Dermis microvascular lymphatic vessel endothelial cell (primary cell): ENCODE measurements at places on chromosomes 12 and 14.

GRCh38 chr12:66066929-66067523 is 63.5 kb downstream of the LLPH start:
- no peak for DNase-seq

GRCh38 chr12:12398026-12398859 is 41.4 kb downstream of the BORCS5 start:
- no peak for DNase-seq

GRCh38 chr12:91931111-91931510 is 214.5 kb downstream of the BTG1 start:
- no peak for DNase-seq

DNA sequence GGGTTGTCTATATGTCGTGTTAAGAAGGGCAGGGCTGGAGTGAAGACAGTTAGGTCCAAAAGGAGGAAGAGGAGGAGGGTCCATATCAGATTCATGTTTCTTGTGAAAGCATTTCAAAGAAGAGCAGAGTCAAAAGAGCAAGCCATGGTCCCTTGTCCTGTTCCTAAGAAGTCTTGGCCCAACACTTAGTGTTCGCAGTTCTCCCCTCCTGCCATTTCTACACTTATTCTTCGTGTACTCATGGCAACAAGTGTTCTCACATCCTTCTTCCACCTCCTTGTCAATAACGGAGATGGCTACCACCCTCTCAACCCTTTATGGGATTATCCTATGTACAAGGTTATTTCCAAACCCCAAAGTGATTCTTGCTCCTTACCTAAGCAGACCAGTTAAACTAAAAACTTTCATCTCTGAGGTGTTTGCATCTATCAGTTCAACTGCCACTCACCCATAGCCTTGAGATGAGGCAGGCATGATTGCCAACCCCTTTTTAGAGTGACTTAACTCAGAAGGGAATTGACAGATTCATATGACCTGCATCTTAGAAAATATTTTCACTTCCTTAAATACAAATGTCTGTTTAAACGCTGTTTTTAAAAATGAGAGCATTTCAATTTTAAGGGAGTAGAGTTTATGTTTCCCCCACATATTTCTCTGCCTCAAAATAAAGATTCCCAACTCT is 19.8 kb upstream of the RNASE2 start:
- DNase-seq = no peak

DNA sequence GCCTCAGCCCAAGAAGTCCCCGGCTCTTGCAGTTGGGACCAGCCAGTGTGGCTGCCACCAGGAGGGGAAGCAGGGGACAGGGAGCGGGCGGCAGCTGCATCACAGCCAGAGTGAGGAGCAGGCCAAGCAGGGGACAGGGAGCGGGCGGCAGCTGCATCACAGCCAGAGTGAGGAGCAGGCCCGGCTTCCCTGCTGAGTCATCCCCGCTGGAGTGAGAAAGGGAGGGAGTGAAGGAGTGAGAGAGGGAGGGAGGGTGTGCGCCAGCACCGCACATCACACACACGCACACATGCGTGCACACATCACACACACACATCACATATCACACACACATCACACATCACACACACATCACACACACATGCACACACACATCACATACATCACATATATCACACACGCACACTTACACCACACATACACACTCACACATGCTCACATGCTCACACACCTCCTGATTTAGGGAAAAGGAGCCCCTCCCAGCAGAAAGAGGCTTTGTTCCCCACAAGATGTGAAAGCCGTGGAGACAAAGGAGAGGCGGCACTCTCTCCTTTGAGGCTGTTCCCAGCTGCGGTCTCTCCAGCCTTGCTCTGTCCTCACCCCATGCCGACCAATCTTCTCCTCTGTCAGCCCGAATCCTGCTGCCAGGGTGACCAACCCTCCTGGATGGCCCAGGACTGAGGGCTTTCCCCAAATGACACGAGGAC is 16.7 kb upstream of the ZDHHC22 start:
- peak; percentile 29 for DNase-seq

GRCh38 chr12:67091678-67092077 is 177.5 kb upstream of the CAND1 start:
- DNase-seq = no peak

DNA sequence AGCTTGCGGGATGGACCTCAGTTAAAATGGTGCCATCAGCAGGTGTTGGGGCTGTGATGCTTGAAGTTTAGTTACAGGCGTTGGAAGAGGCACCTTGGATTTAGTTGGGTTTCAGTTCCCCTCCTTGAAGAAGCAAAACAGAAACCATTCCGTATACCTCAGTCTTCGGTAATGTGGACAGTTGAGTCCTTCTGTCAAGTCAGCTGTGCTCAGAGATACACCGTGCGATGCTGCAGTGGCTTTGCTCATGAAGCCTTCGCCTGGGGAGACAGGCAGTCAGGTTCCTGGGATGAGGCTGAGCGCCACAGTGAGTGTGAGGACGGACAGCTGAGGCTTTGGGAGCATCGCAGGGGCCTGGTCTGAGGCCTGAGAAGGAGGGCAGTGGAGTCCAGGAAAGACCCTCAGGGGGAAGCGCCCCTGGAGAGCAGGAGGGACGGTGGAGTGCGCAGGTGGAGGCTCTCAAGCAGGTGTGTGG is 7.4 kb downstream of the RAN start:
- no peak for DNase-seq

DNA sequence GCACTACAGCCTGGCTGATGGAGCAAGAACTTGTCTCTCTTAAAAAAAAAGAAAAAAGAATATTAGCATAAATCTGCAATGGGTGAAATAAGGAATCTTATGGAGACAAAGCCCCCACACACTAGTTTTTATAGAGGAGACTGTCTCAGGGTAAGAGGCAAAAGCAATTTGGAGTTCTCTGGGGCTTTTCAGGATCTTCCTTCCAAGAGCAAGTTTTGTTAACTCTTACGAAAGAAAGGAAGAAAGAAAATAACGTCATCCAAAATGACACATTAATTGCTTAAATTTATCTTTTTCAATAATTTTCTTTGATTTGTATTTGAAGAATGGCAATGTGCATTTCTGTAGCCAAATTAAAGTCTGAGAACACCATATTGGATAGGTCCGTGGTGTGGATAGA is 3.8 kb downstream of the PDE6H start:
- DNase-seq = no peak

DNA sequence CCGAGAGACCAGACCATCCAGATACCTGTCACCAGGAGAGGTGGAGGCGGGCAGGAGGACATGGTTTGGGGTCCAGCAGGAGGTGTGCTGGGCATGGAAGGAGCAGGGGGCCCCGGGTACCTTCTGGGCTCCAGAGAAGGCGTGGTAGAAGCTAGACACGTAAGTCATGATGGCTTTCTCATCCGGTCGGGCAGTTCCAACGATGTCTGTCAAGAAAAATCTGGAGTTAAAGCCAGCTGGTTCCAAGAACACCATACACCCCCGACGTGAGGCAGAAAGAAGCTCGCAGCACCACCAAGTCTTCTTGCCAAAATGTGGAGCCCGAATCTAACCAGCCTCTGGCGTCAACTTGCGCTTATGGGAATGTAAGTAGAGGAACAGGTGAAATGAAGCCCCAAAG is 76.7 kb downstream of the ACTN1 start:
- no peak for DNase-seq

- peak; percentile 7 for DNase-seq
Measured at GRCh38 chr12:101570047-101570446, 24.7 kb upstream of the MYBPC1 start.

GRCh38 chr12:12039897-12040296 is 30.8 kb upstream of the BCL2L14 start:
- DNase-seq = no peak

DNA sequence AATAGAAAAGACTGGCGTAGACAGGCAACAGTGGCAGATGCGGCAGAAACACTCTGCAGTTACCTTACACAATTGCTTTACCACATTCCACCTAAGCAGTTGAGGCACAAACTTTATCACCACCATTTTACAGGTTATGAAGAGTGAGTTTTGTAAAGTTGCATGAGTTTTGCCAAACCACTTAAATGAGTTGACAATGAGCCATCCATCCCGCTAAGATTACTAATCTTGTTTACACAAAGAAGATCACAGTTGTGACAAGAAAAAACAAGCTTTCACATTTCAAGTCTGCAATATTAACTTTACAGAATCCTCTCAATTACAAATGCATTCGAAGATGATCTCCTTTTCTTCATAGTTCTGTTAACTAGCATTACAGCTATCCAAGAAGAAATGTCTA is 1.8 kb downstream of the TMCC3 start:
- no peak for DNase-seq

DNA sequence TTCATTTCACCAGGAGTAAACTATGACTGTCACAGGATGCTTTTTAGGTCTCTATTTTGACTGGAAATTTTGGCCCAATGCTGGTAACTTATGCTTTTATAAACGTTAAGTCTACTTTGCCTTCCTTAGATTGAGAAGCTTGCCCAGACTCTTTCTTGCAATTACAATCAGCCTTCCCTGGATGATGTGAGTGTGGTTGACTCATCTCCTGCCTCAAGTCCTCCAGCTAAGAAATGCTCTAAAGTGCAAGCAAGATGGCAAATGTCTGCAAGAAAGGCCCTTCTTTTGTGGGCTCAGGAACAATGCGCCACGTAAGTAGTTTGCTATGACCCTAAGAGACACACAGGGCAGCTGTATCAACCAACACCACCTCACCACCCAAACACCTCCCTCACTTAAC is 96.9 kb downstream of the SYNE2 start:
- no peak for DNase-seq
